ENCODE measurements at places on chromosomes 7 and 10.

GRCh38 chr10:74799721-74800221 is 26.6 kb upstream of the KAT6B start:
- DNase-seq: no peak

- DNase-seq: no peak
Observed at GRCh38 chr10:109464949-109465348, 458.4 kb downstream of the XPNPEP1 start.

DNA sequence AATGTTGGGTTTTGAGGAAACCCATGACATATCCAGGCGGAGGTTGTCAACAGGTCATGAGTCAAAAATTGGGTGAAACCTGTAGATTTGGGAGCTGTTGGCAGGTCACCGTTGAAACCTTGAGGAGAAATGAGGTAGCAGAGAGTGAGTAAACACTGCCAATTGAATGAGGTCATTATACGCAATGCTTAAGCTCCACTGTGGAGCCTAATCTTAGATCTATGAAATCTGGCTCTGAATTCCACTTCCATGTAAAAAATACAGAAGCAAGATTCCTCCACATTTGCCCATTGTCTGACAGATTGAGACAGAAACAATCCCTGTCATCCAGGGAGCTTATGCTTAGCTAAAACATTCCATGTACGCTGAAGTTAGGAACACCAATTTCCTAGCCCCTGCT is 76.0 kb upstream of the IL6 start:
- DNase-seq: no peak

DNA sequence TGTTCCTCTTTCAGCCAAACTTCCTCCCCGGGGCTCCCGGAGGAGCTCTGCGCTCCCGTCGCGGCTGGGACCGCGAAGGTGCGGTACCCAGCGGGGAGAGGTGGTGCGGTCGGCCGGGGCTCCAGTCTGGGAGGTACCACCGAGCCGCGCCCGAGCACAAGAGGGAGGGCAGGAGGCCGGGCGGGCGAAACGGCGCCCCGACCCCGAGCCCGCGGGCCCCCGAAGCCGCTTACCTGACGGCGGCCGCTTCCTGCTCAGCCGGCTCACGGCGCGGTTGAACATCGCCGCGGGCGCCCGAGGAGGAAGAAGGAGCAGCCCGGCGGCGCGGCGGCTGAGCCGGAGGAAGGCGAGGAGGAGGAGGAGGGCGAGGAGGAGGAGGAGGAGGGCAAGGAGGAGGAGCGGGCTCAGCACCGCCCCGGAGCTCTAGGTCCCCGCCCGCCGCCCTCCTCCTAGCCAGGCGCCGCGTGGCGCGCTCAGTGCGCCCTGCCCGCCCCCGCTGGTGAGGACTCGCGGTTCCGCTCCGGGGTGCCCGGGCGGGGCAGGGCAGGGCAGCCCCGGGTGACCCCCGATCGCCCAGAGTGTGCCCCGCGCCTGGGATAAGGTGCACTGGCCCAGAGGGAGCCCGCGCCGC is at the start of gene RGS10:
RGS10 (minus strand) TSS at position 363 of the 631 bp plus-strand sequence; CDS start at position 282, 81 bp downstream.
- DNase-seq: peak; percentile 70

GRCh38 chr7:126699707-126700106 is 553.0 kb downstream of the GRM8 start:
- no peak for DNase-seq

GRCh38 chr7:93315896-93316295 is 83.7 kb downstream of the VPS50 start:
- DNase-seq: no peak

- DNase-seq: no peak
Observed at GRCh38 chr10:120719333-120719732, 131.8 kb upstream of the WDR11 start.

DNA sequence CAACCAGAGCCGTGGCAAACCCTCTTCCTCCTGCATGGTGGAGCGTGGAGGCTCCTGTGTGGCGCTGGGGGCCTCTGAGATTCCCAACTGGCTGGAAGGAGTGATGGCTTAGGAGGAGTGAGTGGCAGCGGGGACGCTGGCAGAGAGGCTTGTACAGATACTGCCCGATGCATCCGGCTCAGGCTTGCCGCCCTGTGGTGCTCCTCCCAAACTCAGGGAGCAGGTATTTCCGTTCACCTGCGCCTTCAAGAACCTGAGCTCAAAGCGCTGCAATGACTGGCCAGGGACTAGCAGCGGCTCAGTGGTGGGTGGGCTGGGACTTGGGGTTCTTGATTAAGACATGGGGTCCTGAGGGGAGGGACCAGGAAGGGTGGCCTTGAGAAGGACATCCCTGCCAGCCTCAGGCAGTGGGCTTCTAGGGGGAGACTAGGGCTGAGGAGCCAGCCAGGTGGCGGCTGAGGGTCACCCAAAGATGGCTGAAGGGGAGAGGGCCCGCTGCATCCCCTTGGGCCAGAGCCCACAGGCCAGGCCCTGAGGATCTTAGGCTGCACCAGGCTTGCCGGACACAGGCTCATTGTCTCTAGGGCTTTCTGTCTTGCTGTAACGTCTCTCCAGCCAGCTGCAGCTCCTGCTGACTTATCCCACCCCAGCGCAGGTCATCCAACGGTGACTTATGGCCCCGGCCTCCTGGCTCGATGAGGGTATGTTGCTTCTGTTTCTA is 3.2 kb downstream of the ZNF775 start:
- no peak for DNase-seq

- DNase-seq: no peak
Observed at GRCh38 chr7:91436655-91437054, 172.4 kb downstream of the FZD1 start.

DNA sequence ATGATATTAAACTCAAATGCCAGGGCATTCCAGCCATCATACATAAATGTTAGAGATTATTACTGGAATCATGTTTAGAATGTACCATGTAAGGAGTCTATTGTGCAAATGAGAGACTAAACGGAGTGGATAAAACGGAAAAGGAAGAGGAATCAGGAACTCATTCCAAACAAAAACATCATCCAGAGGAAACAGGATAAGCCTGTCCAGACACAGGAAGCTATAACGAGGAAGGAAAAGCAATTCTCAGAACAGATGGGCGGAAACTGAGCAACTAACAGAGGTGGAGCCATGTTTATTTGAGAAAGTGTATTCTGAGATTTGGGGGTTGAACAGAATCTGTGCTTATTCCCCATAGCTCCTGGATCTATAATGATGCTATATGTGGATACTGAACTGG is 52.3 kb upstream of the TRIM24 start:
- DNase-seq: no peak

DNA sequence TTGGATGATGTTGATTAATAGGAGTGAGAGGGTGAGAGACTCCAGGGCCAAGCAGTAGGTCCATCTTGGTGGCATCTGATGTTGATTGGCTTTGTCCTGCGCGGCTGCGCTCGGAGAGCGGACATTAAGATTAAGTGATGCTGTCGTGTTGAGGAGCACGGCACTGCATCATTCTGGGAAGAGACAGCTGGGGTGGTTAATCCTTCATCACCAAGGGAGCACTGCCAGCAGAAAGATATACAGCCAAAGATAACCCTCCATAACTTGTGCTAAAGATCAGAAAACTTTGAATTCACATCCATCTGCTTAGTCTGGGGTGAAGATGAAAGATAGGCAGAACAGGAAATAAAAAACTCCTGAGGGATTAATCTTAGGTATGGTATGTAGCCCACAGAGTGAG is 208.3 kb downstream of the LRMDA start:
- DNase-seq: no peak

Data from activated naive CD4-positive, alpha-beta T cell (primary cell).